ENCODE measurements at places on chromosomes 7 and 10.

- no peak for DNase-seq
Observed at GRCh38 chr7:128863433-128863989, 855 bp downstream of the ATP6V1F start.

- no peak for DNase-seq
Observed at GRCh38 chr10:43137717-43138020, 576 bp upstream of the CSGALNACT2 start.

DNA sequence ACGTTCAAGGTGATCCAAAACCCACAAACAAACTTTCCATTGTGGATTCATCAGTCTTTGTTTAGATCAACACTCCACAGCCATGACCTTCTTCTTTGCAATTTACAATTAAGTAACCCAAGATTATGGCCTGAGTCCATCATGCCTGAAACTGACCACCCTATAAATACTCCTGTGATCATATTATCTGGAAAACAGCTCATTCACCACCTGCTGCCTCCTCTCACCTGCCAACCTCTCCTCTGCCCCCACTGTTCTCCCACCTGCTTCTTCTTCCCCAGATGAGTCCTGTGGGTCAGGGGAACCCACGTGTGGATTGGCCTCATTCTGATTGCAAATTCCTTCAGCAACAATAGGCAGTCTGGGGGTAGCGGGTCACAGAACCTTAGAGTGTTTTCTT is 81.4 kb downstream of the ABLIM1 start:
- DNase-seq, result no peak

DNA sequence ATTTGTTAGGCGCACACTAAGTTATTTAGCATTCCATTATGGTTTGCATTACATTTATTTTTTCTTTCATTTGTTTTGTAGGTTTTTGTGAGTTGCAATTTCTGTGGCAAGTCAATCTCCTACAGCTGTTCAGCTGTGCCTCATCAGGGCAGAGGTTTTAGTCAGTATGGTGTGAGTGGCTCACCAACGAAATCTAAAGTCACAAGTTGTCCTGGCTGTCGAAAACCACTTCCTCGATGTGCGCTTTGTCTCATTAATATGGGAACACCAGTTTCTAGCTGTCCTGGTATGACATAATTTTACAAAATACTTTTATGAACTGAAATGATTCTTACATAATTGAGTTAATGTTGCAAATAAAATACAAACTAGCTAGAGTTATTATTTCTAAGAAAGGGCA is 29.5 kb downstream of the MIOS start:
- no peak for DNase-seq

DNA sequence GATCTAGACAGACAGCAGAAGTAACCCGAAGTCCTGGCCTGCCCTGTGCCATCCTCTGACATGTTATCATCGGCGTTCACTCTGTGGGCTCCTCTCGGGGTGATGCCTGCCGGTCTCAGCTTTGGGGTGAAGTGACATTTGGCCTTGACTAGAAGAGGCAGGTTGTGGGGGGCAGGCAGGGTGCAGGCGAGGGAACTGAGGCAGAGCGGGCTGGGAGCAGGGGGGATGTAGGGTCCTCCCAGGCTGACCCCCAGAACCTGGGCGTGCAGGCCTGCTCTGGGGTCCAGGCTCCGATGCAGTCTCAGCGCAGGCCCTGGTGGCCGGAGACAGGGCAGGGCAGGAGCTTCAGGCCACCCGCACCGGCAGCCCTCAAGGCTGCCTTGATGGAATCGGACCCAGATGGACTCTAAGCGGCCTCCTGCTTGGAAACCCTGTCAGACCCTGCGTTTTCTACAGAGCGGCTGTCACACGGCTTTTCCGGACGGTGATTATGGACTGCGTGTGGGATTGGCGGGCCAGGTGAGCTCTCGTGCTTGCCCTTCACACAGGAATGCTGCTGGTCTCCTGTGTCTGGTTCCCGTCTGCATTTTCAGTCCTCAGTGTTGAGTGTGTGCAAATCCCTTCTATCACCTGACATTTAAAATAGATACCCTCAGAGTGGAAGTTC is 842 bp upstream of the JAKMIP3 start:
- DNase-seq, result no peak

- DNase-seq, result no peak
Observed at GRCh38 chr7:92754919-92755581, 81.3 kb downstream of the CDK6 start.

DNA sequence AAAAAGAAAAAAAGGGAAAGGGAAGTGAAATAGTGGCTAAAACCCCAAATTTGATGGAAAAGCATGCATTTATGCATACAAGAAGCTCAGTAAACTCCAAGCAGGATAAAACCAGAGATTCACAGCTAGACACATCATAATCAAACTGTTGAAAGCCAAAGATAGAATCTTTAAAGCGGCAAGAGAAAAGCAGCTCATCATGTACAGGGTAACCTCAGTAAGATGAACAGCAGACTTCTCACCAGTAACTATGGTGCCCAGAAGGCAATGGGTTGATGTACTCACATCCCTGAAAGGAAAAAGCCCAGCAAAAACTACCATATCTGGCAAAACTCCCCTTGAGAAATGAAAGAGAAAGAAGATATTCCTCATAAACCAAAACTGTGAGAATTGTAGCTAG is 60.4 kb downstream of the TPST1 start:
- DNase-seq, result no peak

GRCh38 chr10:117355072-117355471 is 20.2 kb downstream of the PDZD8 start:
- DNase-seq, result no peak

- DNase-seq, result no peak
Observed at GRCh38 chr7:142722248-142722794, 27.0 kb upstream of the PRSS1 start.

- DNase-seq, result no peak
Observed at GRCh38 chr7:54722026-54722425, 37.0 kb downstream of the SEC61G start.

DNA sequence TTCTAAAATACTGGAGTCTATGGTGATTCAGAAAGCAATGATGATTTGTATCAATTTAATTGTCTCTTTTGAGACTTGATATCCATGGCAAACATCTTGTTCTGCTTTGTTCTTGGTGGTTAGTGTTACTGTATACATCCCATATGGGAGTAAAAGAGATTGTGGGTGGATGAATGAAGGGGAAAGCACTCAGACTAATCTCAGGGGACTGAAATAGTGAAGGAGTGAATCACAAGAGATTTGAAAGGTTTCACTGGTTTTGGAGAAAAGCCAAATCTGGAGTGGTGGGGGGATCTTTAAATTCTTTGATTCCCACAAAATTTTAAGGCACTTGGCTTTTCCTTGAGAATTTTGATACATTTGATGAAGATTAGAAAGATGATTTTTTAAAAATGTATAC is 369.4 kb downstream of the INHBA start:
- no peak for DNase-seq

All from AG09309 (cell line).